ENCODE measurements at places on chromosomes 13 and 19.
A peak's percentile ranks its signal among the peaks of the same experiment; 100 is the strongest.

GRCh38 chr13:20093951-20094350, 66.9 kb downstream of the GJA3 start:
- DNase-seq, result peak; percentile 60

DNA sequence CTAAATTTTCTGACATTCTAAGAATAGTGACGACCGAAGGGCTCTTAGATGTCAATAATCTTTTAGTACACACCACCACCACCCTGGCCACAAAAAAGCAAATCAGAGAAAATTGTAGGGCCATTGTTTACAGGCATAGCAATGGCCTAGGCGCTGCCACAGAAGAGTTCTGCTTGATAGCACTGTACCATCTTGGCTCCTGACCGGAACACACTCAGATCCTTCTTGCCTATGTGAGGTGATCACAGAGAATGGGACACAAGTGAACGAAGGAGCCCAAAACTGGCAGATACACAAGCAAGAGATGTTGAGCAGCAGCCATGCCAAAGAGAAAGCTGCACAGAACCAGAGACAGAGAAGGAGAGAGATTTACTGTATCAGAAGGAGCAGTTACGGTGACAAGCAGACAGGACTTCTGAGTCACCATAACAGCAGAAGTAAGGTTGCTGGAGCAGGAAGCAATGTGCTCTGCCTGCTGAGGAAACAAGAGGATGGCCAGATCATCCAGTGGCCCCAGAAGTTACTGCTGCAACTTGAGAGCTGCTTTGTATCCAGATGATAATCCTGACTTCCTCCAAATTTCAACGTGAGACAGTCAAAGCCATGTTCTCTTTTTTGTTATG, 105.2 kb downstream of the SLITRK6 start:
- no peak for DNase-seq

DNA sequence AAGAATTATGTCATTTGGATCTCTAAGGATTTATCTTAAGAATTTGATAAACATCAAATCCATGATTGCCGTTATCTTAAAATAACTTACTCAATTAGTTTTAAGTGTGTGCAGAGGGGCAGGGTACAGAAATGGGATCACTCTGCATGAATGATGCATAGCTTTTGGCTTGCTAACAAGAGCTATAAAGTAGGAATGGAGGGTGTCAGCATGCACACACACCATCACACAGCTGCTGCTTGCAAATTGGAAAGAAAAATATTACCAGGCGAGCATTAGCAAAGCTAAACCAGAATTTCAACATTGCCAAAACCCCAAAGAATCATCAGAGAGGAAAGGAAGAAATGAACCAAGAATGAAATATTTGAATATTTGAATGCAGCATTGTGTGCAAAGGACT, 580.6 kb downstream of the LMO7 start:
- DNase-seq, result no peak

GRCh38 chr13:111043575-111043982, 71.5 kb upstream of the ARHGEF7 start:
- DNase-seq, result no peak

GRCh38 chr13:110319397-110319773, 12.3 kb downstream of the COL4A2 start:
- no peak for DNase-seq

DNA sequence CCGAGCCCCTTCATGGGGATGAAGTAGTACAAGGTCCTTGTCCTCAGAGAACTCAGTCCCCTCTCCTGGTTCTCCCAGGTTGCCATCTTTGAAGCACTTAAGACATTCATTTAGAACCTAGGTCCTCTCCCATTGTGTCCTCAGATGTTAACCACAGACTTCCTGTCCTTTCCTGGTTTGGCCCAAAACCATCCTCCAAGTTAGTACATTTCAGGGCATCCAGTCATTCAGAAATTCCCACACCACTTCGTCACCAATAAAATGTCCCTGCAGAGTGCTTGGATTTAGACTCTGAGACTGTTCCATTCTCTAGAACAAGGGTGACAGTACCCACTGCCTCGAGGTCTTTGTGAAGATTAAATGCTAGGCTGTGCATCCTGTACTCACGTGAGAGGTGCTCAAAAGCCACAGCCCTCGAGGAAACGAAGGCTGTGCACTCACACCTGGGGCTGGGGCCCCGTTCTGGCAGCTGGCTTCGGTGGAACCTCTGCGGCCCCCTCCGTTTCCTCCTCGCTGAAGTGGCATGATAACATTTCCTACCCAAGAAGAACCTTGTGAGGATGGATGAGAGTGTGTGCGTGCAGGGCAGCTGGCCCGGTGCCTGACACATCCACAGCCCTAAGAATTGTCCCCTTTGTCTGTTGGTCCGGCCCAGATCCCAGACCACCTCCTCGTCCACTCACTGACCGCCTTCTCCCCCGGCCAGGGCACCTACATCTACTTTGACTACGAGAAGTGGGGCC, 4.7 kb downstream of the LENG1 start:
- no peak for DNase-seq

DNA sequence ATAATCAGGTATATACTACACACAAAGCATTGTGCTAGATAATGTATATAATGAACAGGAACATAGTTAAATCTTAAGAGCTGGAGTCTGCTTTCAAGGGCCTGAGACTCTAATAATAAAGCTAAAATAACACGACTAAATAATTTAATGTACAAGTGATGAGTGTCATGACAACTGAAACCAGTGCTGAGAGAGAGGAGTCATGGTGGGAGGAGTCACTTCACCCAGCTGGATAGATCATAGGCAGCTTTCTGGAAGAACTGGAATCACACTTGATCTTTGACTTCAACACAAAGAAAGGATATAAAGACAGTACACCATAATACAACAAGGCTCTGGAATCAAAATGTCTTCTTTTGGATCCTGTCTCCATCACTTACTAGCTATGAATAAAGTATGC, 7.1 kb downstream of the RBM26 start:
- no peak for DNase-seq

- no peak for DNase-seq
These were observed 110.2 kb downstream of the RAP2A start for GRCh38 chr13:97544031-97544765.

- no peak for DNase-seq
These were observed 343.5 kb downstream of the UQCRFS1 start for GRCh38 chr19:28869459-28869858.

GRCh38 chr13:25300861-25301346, 521 bp upstream of the NUP58 start:
- peak; percentile 10 for DNase-seq

GRCh38 chr13:42086582-42086981, 38.1 kb downstream of the DGKH start:
- no peak for DNase-seq

- DNase-seq, result peak; percentile 86
These were observed 5.1 kb downstream of the FSTL3 start for GRCh38 chr19:681029-682019.

- DNase-seq, result no peak
These were observed 148.4 kb downstream of the URI1 start for GRCh38 chr19:30090476-30090875.

DNA sequence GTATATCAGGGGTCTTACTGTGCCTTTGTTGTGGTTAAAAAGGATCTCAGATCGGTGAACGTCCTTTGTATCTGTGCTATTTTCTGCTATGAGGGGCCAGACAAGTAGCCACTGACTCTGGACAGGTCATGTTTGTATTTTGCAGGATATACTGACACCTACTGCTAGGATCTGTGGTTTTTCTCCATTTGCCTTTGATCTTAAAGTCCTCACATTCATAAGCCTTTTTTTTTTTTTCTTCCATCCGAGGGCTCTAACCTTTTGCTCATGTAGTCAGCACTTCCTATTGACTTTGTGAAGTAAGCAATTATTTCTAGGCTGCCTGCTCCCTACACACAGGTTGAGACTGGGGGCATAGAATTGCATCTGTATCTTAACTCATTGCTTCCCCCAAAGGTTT, 106.2 kb downstream of the SLITRK5 start:
- no peak for DNase-seq

GRCh38 chr13:73664851-73665250, 469.4 kb downstream of the KLF12 start:
- DNase-seq, result no peak

DNA sequence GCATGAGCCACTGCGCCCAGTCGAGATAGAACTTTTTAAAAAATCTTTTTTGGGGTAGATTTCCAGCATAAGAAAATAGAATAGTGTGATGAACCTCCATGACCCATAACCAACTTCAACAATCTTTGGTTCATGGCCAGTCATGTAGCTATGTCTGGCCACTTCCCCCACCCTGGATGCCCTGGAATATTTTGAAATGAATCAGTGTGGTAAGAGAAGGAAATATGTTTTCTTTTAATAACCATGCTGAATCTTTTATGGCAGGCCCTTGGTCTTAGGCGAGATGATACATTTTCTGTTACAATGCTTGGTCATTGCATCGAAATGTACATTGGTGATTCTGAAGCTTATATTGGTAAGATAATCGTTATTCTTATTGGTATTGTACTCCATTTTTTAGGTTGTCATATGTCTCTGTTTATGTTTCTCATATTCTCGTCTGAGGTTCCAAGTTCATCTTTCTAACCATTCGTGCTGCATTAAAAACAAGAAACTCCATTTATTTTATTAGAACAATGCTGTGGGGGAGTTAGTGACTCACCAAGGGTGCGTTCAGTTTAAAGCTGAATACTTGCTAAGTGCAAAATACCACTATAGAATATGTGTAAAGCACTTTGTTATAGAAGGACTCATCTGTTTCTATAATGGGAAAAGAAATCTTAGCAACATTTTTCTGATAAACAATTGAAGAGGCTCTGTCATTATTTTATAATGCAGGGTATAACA, 16.4 kb upstream of the UPF3A start:
- DNase-seq, result no peak

DNA sequence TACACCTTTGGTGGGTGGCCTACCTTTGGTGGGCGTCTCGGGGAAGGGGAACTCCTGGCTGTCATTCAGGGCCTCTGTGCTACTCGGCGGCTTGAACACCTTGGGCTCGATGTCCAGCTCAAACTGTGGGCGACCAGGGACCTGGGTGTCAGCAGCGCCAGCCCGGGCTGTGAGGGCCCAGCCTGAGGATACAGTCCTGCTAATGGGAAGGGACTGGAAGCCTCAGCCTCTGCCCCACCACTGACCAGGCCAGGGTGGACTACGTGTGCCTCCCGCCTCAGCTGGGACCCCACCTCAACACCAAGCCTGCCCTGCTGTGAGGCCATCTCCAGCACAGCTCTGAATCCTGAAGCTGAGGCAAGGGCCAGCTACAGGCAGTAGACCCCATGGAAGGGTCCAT, 7.7 kb downstream of the TMEM259 start:
- no peak for DNase-seq

DNA sequence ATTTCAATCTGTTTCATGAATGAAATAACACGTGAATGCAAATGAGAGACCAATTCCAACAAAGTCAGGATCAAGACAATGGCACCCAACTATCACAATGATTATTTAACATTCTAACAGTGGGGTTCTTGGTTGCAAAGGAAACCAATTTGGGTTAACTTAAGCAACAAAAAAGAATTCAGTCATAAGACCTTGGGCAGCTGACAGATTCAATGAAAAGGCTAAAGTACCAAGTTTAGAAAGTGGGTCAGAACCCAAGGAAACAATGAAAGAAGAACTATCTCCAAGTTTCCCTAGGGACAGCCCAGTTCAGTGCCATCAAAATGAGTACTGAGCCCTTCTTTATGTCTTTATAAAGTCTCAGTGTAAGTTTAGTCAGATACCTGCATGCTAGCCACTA, 17.5 kb upstream of the SIGLEC14 start:
- DNase-seq, result no peak

DNA sequence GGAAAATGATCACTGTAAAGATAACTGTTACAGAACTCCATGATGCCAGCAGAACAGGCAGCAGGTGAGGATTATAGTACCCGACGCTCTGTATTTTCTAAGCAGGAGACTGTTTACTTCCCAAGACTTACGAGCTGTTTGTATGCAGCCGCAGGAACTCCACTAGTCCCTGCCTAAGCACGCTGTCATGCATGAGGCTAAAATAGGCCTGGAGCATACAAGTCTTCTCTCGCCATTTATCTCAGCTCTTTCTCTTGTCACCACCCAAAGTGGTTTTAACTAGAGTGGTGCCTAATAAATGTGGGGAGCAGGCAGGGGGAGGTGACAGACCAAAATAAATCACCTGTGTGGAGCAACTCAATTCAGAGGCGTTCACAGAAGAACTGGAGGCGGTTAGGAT, 175.8 kb downstream of the TDRD3 start:
- DNase-seq, result no peak

GRCh38 chr13:36082806-36083205, 48.4 kb downstream of the DCLK1 start:
- DNase-seq, result no peak

DNA sequence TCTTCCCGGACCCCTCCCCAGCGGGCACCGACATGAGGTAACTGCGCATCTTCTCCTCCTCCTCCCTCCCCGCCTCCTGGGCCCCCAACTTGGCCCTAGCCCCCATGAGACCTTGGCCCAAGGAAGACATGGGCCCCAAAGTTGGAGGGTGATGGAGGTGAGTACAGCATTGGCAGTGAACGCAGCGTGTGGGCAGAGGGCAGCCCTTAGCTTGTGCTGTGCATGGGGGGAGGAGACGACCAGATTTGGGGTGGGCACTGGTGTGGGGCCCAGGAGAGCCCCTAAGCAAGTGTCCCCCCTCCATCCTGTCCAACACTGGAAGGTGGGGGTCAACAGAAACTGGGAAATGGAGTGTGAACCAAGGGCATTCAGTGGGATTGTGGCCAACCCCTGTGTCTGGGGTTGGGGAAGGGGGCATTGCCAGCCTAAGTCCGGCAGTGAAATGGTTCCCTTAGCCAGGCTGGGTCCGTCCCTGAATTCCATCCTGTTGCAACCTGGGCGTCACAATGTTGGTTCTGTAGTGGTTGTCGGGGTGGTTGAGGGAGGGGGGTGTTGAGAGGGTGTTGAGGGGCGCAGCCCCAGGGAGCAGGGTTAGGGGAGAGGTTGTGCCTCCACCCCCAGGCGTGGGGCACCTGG, 23.5 kb downstream of the NUMBL start:
- DNase-seq, result no peak

DNA sequence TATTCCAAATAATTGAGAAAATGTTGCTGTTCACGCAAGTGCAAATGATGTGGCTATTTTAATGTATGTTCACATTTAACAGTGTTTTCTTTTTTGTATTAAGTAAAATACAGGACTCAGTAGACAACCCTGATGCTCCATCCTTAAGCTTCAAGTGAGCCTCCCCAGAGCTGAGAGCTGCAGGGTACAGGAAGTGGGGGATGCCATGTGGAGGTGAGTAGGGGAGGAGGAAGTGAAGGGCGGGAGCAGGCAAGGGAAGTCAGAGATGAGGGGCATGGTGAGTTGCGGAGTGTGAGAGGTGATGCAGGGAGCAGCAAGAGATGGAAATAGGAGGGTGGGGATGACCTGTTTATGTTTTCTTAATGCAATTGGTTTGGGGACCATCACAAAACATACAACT, 711.0 kb downstream of the UQCRFS1 start:
- no peak for DNase-seq

GRCh38 chr13:101398920-101399319, 17.4 kb downstream of the NALCN start:
- no peak for DNase-seq

DNA sequence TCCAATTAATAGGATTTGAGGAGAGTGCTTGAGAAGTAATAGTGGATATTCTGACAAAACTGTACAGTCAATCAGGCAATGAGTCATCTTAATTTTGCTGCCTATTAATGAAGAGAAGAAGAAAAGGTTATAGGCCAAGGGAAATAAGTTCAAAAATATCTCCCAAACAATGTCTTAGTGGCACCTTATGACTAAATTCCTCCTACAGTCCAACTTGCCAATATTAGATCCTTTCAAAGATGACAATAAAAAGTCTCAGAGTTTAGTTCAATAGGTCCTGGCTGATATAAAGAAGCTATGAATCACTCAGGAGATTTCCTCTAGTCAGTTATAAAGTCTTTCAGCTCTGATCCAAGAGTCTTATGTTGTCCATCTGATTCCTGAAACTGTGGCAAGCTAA, 27.9 kb downstream of the UGGT2 start:
- no peak for DNase-seq

All from large intestine (tissue), 12 donors.